ENCODE measurements at places on chromosomes 2 and 18. TPM values are rescaled to one million over a fixed set of nuclear protein-coding genes. Genes with fewer than 3 reads are reported as not detected.

DNA sequence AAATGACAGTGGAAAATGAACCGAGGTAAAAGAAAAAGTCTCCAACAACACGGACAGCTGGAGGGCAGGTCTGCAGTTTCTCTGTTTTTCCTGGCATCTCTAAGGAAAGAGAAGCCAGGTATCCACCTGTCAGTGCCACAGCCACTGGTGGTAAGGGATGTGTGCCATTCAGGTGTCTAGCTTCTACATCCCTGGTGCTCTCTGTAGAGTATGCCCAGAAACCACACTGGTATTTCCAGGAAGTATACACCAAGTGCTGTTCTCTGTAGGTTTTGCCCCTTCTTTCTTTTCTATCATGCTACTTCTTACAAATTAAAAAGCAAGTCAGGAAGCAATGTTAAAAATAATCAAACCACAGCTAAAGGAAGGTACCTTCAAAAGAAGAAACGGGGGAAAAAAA, 7.6 kb upstream of the AGFG1 start:
- no peak for DNase-seq

DNA sequence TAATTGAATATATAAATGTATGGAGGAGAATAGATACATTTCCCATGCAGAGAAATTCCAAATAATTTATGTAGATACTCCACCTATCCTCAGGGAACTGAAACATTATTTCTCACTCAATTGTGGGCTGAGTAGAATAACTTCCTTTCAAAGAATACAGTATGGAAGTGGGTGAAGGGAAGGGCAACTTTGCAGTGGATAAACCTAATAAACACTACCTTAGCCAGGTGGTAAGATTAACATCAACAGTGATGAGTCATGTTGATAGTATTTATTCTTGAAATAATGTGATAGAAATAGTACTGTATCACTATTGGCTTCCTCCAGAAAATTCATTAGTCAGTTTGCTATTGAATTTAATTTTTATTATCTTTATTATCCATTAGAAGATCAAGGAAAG, 716.4 kb upstream of the CHAC2 start:
- no peak for DNase-seq

DNA sequence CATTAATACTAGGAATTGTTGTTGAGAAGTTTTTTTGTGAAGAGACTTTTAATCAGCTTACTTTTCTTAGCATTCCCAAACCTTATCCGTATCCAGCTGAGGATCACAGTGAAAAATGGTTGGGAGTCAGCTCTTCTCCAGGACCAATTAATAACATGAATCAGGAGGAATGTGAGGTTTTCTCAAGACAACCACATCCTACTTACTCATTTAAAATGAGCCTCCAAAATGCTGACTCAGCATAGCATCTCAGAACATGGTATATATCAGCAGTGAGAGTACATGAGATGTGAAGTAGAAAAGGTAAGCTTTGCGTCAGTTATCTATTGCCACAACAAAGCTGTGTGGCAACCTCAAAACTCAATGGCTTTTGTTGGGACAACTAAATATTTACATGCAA, 140.3 kb downstream of the NRP2 start:
- DNase-seq = no peak

DNA sequence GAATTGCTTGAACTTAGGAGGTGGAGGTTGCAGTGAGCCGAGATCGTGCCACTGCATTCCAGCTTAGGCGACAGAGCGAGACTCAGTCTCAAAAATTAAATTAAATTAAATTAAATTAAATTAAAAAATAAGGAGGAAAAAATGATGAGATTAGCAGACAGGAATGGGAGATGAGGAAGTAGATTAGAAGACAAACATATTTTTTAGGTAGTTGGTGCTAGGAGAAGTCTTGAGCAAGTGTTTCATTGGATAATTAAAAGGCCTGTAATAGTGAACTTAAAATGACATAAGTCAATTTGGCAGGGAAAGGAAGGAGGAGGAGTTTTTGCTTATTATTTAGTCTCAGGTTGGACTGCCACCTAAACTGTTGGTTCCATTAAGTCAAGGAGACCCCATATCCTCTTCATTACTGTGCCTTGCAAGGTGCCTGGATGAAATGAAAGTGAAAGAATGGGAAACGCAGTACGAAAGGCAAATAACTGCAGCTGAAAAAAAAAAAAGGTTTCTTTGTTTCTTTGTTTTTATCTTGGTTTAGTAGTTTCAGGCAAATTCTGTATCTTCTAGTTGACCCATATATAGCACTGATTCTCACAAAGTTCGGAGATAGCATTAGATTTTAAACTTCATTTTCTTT, 162.0 kb downstream of the SLC8A1 start:
- DNase-seq = no peak

DNA sequence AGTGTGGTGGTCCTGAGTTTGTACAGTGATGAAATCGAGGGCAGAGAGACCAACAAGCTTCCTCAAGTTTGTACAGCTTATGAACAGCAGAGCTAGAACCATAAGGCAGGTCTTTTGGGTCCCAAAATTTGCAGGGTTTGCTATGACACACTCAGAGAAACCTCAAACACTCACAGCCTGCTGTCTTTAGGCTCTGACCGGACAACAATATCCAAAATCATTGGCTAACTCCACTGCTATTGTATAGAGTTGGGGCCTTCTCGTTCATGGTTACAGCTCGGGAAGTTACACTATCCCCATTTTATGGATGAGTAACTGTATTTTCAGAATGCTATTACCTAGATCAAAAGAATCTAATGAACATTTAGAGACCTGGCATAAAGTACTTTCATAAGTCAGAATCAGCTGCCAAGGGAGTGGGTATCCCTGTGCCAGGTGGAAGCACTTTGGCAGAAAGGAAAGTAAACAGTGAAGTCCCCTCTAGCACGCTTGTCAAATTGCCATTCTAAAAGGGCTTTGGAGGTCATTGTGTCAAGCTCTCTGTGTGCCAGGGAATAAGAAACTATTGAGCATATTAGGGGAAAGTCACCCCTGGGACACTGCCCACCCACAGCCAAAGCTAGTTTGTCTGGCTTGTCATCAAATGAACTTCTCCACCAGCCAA, 331.8 kb downstream of the ALK start:
- no peak for DNase-seq

DNA sequence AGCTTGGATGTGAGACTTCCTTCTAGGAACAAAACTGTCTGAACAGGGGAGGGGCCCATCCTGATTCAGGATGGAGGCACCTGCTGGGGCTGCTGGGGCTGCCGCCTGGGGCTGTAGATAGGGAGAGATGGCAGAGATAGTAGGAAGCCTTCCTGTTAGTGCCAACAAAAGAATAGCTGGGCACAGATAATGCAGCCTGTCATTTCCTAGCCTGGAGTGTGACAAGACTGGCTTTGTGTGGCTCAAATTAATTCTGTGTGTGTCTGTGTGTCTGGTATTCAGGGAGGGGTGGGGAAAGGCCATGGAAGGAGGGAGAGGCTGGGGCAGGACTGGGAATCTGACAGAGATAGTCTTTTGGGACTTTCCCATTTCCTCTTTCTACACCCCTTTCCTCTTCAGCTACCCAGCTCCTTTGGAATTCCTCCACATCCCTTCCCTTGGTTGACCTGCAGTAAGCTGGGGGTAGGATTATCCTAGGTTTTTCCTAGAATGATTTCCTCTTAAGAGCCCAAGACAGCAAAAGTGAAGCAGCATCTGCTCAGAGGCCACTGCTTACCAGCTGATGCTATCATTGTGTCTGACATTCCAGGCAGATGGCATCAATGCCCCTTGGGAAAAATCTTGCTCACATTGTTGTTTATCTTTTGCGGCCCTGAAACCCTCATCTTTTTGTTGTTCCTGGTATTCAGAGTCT, 144.9 kb upstream of the LHCGR start:
- DNase-seq = no peak

Gene DLGAP1
- total RNA-seq = not detected

Gene SPR
- 96.0 TPM for total RNA-seq

Gene MFSD2B
- total RNA-seq = 0.93 TPM
